DMS53 (cell line): ENCODE measurements at places on chromosomes 7 and 10.
A peak's percentile ranks its signal among the peaks of the same experiment; 100 is the strongest.

- DNase-seq = no peak
These were observed 21.0 kb downstream of the KMT2C start for GRCh38 chr7:152414779-152415178.

DNA sequence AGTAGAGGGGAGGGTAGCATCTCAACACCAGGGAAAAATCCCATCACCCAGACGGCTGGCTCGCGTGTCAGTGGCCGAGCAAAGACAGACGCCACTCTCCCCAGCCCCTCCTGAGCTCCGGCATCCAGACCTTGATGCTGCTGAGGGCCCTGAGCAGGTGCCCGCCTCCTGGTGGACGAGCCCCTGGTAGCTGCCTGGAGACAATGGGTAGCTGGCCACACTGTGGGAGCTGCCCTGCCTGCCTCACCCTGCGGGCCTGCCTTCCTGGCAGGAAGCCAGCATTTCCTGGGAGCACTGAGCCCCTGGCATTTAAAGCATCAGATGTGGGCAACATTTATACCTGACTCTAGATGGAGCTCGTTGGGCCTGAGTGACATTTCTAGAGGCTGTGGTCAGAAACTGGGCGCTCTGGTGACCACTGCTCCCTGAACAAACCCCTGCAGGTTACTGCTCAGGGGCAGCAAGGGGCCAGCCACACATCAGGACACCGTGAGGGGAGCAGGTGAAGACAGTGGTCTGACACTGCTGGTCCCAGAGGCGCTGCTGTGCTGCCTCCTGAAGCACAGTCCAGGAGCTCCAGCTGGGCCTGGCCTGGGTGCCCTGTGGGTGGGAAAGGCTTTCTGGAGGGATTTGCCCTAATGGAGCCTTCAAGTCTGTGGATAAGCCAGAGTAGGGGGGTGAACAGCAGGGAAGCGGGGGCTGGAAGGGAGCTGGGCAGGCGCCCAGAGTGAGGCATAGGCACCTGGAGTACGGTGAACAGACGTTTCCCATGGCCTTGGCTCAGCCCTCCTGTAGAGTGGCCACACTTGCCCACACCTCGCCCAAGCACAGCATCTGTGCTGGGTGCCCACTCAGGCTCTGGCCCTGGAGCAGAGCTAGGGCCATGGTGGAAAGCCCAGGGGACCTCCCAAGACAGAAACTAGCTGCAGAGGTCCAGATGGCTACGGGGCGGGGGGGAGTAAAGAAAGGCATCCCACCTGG is 138.7 kb downstream of the MAPK8 start:
- DNase-seq = peak; percentile 25

- DNase-seq = no peak
These were observed 68.6 kb downstream of the FRMPD2 start for GRCh38 chr10:48205918-48206317.

DNA sequence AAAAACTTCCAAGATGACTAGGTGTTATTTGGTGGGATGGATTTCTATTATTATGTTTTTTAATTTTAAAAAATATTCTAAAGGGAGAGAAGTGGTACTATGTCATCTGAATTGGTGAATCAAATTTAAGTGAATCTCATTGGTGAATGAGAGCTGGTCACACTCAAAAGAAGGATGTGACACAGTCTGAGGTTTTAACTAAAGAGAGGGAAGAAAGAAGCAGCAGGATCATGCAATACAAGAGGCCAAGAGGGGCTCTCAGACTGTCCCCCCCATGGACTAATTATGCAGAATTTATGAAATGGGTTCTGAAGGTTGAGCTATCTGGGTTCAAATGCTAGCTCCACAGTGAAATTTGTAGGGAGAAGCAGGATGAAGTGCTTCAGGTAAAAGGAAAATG is 16.2 kb downstream of the MACC1 start:
- DNase-seq = peak; percentile 59

DNA sequence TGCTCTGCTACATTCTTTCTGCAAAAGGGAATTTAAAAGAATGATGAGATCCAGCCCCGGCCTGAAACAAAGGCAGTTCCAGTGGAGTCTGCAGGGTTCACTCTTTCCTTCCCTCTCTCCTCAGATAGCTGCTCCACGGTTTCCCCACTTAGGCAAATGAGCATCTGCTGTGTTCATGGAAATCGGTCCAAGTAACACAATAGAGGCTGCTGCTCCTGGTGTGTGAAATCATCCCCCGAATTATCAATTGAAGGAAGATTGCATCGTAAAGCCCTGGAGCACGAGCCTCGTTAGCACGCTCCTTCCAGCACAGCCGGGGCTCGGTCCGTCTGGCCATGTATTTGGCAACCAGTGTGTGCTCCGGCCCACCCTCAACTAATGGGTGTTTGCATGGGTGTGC is 108.3 kb upstream of the DPP6 start:
- no peak for DNase-seq

- DNase-seq = no peak
These were observed 346.2 kb upstream of the AOAH start for GRCh38 chr7:37070471-37070870.

DNA sequence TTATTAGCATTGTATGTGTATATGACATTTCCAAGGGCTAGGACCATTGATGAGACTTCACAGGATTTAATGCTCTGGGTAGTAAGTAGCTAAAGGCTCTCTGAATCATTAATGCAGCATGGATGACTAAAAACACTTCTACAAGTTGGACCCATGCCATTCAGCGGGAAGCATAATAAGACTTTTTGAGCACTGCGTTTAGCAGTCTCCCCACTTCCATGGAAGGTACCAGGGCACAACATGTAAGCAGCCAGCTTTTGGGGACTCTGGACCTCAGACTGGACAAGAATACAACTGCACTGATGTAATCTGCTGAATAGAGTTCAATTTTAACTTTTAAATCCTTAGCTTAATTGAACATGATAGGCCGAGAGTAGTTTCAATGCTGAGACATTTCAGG is 191.7 kb upstream of the IMMP2L start:
- no peak for DNase-seq

- peak; percentile 62 for DNase-seq
These were observed 580 bp downstream of the EEPD1 start for GRCh38 chr7:36153571-36154097.

DNA sequence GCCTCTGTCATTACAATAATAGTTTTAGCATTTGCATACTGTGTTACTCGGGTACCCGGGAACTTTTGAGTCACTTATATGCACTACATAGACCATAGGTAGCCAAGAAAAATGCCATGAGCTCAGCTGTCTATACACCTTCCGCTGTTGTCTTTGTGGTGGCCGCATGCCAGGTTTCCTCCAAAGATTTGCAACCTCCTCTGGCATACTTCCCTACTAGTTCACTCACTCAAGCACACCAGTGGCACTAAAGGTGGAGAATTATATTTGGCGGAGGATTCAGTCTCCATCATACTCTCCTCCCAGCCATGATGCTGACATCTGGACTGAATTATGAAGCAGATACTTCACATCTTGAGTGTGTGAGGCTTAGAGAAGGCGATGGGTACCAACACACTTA is 35.6 kb upstream of the GRB10 start:
- DNase-seq = no peak

DNA sequence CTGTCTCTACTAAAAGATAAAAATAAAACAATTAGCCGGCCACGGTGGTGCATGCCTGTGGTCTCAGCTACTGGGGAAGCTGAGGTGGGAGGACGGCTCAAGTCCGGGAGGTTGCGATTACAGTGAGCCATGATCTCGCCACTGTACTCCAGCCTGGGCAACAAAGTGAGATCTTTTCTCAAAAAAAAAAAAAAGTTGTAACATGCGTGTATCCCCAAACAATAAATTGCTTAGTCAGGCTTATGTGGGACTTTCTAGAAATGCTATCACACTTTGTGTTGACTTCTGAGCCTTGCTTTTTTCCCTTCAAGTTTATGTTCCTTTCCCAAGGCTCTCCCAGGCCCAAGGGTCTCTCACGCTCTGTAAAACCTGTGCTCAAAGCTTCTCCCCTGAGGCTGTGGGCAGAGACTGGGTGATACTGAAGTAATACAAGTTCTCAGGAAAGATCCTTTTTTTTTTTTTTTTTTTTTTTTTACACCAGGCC is 88.0 kb upstream of the TNS3 start:
- no peak for DNase-seq

- DNase-seq = no peak
These were observed 241.3 kb upstream of the AOAH start for GRCh38 chr7:36965625-36966024.

DNA sequence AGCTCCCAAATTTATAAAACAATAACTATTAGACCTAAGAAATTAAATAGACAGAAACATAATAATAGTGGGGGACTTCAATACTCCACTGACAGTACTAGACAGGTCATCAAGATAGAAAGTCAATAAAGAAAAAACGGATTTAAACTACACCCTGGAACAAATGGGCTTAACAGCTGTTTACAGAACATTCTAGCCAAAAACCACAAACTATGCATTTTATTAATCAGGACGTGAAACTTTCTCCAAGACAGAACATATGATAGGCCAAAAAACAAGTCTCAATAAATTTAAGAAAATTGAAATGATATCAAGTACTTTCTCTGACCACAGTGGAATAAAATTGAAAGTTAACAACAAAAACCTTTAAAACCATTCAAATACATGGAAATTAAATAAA is 46.4 kb downstream of the ZNF680 start:
- no peak for DNase-seq

GRCh38 chr10:50552771-50553535 is 70.8 kb downstream of the SGMS1 start:
- peak; percentile 31 for DNase-seq

DNA sequence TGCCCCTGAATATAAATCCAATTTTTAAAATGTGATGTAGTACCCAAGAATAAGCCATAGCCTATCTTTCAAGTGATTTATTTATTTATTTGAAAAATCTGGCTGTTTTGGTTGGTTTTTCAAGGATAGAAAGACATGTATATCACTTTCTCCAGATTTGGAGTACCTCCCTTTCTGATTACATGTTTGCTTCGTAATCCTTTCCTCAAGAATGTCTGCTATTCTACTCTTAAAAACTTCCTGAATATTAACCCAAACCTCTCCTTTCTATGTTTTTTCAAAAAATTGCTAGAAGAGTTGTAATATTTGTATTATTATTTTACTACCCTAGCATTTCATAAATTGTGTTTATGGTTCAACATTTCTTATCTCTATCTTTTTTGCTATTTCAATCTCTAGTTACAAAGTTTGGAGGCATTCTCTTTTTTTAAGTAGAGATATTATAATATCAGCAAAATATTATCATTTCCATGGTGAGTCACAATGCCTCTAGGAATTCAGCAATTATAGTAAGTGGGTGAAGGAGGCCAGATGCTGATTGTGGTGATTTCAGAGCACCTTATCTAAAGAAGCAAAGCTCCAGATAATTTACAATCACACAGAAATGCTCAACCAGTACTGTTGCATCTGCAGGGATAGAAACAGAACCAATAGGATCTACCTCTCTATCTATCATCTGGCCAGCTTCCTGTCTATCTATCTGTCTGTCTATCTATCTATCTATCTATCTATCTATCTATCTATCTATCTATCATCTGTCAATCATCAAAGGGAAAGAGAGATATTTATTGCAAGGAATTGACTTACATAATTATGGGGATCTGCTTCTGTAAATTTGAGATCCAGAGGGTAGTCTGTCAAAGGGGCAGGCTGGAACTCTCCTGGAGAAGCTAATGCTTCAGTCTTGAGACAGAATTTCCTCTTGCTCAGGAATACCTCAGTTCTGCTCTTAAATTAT is 412.5 kb upstream of the SEMA3C start:
- DNase-seq = no peak

DNA sequence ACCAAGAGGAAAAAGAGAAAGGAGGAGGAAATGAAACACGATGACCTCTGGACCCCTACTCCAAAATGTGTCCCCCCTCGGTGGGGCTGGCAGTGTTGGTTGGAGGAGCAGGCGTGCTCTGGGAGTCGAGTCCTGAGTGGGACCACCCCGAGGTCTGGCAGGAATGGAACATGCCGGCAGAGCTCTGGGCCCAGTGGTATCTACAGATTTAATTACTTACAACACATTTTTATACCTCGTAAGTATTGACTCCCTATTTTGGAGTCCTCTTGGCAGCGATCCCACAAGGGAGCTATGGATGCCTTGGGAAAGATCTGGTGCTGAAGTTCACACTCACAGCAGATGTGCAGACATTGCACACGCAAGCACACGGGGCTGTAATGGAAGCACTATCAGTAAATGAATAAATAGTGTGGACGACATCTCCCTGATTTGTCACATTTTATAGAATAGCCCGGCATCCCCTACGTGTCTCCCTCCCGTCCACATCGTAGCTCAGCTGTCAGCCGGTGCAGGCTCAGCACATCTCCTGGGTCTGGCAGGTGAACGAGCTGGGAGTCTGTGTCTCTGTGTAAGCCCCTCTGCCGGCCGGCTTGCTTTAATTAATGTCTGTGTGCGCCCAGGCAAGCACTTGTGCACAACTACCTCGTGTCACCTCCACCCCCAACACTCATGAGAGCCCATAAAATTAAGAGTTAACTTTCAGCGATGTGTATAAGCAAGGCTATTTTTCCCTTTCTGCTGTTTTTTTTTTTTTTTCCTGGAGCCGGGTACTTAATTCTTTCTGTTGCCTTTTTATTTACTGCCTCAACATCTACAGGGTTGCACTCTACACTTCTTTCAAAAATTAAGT is 603.2 kb downstream of the LRMDA start:
- no peak for DNase-seq

- no peak for DNase-seq
These were observed 15.2 kb upstream of the CAMK1D start for GRCh38 chr10:12334186-12334530.

DNA sequence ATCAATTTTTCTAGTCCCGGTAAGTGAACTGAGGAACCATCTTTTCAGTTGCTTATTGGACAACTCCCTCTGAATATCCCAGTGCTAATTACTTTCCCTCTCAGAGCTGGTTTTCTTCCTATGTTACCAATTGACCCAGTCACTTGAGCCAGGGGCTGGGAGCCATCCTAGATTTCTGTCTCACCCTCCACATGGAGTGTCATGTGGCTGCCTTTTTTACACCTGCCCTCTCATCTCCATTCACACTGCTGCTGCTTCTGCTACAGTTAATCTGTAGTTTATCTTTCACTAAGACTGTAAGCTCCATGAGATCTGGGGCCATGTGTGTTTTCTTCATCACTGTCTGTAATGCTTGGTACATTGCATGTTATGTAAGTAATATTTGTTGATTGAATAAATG is 35.8 kb downstream of the VCL start:
- DNase-seq = no peak

- DNase-seq = peak; percentile 33
These were observed 24.7 kb upstream of the ADCYAP1R1 start for GRCh38 chr7:31027161-31027965.

DNA sequence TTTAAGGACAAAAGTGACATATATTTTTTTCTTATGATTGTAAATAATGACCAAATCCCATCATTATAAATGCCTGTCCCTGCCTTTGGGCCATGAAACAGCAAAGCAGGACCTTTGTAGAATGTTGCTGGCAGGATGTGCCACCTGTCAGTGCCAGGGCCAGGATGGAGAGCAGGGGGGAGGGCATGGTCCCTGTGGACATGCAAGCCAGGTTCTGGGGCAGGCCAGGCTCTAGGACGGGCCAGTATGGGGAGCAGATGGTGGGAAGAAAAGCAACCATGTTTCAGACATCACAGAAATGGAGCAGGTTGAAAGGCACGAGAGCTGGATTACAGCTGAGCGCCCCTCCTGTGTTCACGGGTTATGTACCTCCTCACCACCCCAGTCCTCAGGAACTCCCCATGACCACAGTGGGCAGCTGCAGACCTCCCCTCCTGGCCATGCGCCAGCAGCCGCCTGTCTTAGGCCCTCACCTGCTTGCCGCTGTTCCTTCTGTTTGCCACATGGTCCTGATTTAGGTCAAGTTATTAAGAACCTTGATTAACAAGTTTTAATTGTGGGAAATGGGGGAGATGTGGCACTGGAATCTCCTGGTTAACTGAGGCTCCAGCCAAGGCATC is 210.4 kb downstream of the PAXIP1 start:
- no peak for DNase-seq

GRCh38 chr7:18906901-18907300 is 210.5 kb downstream of the TWIST1 start:
- DNase-seq = peak; percentile 12
